HT1080 (cell line): ENCODE measurements at places on chromosomes 4 and X. TPM values are rescaled to one million over a fixed set of nuclear protein-coding genes. Genes with fewer than 3 reads are reported as not detected.

- DNase-seq = no peak
Measured at GRCh38 chr4:169438057-169438480, 167.3 kb upstream of the SH3RF1 start.

DNA sequence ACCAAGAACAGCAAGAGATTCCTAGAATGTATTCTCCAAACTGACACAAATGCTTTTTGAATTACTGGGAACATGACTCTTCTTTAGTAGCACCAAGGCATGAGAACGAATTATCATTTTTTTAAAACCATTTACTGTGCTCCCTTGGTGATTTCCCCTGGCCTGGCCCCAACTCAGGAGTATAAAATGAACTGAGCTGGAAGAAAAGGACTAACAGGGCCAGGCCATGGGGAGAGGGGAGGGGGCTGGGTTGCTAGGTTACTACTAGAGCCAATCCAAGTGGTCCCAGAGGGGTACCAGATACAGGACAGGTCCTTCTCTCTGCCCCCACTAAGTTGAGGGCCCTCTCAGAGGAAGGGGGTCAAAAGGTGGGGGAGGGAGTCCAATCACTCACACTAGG, 23.1 kb downstream of the SASH3 start:
- DNase-seq = no peak

- no peak for DNase-seq
Measured at GRCh38 chrX:10007621-10008020, 40.5 kb downstream of the CLDN34 start.

- no peak for DNase-seq
Measured at GRCh38 chr4:3868211-3869173, 102.3 kb downstream of the ADRA2C start.

DNA sequence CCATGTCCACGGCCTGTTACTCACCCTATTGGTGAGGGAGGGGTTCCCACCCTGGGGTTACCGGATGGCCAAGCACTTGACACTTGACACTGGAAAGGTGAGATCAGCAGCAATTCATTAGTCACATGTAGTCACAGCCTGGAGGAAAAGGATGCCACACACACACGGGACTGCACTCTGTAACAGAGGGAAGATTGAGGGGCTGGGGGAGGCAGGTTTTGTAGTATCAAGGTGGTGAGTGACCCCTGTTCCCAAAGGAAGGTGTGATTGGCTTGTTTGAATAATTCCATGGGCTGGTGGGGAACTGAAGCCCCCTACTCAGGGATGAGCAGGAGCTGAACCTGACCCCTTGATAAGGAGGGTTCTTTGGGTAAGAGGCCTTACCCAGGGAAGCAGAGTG, 96.0 kb upstream of the HELT start:
- no peak for DNase-seq

DNA sequence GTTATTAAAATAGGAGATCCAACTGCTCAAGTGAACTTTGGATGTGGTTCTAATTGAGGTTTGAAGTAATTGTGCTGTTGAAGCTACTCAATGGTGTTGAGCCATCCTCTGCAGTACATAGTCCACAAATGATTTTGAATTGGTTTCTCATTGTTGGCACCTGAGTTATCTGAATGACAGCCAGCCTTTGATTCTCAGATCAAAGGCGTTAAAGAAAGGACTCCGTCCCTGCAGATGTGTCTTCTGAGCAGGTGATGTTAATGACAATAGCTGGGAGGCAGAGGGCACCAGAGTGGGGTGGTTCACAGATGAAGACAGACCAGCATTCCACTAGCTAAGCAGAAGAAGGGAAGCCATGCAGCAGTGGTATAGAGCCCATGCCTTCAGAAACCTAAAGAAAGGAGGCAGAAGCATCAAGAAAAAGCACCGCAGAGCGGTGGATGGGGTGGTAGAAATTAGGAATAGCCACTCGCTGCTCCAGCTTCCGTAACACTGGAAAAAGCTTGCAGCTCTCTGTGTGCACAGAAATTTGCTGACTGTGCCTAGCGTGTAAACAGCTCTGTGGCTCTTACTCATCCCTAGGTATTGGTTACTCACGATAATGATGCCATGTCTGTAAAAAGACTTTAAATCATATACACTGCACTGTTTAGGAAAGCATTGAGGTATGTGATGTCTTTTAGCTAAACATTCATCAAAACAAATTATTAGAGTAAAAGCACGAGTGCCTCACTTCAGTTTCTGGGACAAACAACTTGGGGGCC, 79.2 kb upstream of the CLCN4 start:
- DNase-seq = no peak

DNA sequence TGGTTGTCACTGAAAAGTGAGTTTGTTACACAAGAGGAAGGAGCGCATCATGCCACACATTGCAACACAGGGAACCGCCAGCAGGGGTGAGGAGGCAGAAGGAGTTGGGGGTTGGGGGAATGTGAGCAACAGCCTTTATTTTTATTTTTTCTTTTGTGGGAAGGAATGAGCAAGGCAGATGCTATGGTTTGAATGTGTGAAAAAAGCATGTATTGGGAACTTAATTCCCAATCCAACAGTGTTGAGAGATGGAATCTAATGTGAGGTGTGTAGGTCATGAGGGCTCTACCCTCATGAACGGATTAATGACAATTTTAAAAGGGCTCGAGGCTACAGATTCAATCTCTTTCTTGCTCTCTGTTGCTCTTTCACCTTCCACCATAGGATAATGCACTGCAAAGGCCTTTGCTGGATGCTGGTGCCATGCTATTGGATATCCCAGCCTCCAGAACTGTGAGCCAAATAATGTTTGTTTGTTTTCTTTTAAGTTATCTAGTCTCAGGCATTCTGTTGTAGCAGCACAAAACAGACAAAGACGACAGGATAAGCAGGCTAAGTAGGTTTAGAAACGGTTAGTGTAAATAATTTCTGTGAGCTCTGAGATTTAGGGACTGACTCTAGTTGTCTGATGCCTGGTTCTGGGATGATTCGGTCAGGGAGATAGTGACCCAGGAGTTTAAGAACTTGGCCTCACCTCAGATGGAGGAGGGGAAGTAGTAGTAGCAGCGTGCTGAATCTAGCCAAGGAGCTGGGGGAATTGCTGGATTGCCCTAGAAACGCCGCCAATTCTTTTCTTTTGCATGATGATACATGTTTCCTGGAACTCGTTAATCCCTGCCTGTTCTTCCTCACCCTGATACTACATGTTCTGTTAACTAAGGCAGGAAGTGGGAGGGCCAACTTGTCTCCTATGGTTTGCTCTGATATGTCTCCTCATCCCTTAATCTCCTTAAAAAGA, 156.6 kb upstream of the CTSO start:
- peak; percentile 15 for DNase-seq

- DNase-seq = no peak
Measured at GRCh38 chrX:46959985-46960700, 47.9 kb downstream of the JADE3 start.

Gene IL1RAPL1
- total RNA-seq = 1.9 and 2.5 TPM in 2 replicates

Gene CCDC160
- total RNA-seq = 0.06 TPM in 1 of 2 replicates, not detected in the other

GRCh38 chr4:141210168-141210567, 10.5 kb upstream of the ZNF330 start:
- no peak for DNase-seq

Gene LARP1B
- 11.5 and 12.1 TPM in 2 replicates for total RNA-seq

GRCh38 chr4:54930226-54930625, 195.2 kb downstream of the KDR start:
- DNase-seq = peak; percentile 50

DNA sequence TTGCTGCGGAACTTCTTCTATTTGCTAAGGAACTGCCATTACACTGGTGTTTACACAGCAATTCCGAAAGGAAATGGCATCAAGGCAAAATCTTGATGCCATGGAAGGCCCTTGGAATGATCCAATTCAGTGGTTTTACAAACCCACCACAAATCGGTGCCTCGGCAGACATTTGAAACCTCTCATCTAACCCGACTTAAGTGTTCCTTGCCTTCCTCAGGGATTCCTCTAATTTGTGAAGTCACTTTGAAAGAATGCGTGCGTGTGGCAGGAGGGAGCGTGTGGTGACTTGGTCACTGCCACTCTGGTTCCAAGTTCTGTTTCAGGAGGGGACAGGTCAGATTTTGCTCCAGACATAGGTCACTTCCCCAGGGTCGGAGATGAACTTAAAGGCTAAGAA, 4.8 kb downstream of the NOP14 start:
- DNase-seq = no peak

DNA sequence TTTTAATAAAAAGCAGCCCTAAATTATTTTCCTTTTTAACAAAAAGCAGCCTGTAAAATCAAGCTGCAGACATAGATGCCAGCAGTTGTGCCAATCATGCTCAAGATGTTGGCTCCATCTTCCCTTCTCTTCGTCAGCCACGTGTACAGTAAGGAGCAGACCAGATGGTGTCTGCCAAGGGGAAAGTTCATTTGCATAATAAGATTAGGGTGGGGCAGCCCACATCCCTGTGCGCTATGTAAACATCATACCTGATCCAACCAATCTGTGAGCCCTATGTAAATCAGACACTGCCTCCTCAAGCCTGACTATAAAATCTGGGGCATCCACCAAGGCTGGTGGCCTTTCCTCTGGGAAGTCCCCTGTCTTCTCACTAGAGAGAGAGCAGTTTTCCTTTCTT, 23.1 kb upstream of the C1GALT1C1 start:
- no peak for DNase-seq

DNA sequence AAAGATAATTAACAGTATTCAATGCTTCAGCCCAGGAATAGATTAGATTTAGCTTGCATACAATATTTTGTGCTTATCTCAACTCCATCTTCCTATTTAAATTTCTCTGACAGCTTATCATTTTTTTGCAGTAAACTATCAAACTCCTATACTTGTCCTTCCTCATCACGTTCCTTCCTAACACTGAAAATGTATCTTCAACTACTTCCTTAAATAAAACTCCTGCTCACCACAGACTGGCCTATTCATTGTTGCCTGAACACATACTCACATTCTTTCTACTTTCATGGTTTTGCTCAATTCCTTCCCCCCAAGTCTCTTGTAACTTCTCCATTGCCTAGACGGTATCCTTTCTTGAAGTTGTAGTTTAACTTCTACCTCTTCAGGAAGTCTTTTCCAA, 28.5 kb upstream of the PTPN13 start:
- no peak for DNase-seq

- DNase-seq = peak; percentile 43
Measured at GRCh38 chrX:2627272-2627867, 63.7 kb upstream of the CD99 start.

DNA sequence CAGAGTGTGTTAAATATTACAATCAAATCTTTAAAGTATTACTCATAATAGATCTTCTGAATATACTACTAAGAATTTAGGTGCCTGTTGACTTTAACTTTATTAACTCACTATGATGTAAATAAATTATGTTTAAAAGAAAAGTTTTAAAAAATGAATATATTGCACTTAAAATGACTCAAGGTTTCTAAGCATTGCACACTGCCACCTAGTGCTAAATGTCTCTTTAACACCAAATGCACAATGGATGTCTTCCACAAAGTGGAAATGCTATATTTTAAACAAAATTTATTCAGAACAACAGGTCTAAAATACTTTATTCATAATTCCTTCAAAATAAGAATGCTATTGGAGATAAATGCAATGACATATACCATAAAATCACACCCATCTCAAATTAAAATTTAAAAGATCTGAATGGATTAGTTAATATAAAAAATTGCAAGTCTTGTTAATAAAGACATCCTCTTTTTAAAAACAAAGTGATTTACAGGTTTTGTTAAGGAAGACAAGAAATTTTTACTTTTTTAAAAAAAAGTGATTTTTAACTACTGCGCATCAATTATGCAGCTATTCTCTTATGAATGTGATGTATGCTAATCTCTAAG, 5.5 kb downstream of the INPP4B start:
- no peak for DNase-seq

DNA sequence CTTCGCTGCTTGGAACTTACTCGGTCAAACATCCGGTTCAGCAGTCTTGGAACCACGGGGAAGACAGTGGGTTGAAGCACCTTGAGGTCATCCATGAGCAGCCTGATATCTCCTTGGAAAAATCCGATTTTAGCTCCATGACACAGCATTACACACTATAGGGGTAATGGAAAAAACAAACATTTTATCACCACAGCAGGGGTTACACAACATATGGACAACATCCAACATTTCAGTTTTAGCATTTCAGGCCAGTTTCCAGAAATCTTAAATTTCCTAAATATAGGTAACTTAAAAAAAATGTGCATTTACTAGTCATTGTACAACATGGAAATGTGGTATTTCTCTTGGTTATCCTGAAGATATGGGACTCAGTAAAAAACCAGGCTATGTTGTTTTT, 34.4 kb upstream of the CENPU start:
- no peak for DNase-seq

Gene ADH1B
- total RNA-seq = not detected in 2 replicates

DNA sequence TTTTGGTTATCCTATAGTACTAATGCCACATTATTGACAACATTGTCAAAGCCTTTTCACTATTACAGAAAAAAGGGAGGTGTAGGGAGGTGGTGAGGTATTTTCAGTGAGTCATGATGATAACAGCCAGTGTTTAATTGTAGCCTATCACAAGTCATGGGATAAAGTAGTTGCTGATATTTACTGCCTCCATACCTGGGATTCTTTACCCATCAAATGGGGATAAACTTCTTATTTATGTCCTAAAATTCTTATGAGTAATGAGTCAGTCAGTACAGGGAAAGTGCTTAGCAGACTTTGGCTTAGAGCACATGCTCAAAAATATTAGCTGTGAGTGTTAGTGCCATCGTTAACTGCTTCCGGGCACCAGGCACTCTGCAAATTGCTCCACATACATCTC, 25.7 kb downstream of the ADGRG2 start:
- no peak for DNase-seq

DNA sequence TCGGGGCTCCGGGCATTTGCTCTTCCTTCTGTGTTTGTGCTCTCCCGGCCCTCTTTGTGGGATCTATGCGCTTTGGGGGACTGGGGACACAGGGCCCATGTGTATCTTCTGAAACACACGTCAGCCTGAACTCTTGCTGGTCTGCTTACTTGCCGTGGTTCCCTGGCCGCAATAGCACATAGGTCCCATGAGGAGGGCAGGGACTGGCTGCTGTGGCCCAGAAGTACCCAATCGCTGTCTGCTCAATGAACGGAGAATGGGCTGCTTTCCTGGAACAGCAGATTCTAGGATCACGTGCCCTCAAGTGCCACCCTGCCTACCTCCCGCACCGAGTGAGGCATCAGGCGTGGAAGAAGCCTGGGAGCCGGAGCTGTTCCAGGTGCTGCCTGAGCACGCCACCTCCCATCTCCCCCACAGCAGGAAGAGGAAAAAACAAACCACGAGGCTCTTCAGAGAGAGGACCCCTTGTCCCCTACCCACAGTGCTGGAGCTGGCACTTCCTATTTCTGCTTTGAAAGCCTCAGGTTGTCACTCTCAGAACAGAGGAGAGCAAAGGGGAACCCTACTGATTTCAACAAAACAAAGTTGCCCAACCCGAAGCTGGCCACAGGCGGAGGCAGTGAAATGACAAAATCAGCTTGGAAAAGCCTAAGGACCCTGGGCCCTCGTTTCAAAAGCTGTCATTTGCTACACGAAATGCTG, 3.8 kb downstream of the G6PD start:
- no peak for DNase-seq

Gene FRYL
- total RNA-seq = 34.5 and 37.3 TPM in 2 replicates
